ENCODE measurements at places on chromosomes 5 and 9.

- DNase-seq = no peak
- no peak overlapping the region for H3K27ac ChIP-seq
- H3K27me3 ChIP-seq = no peaks in the 10 kb centered on the region
- H3K4me3 ChIP-seq = no peak overlapping the region
- peaks cover 12% of the 10 kb centered on the region for H3K4me1 ChIP-seq
These were observed 15.9 kb upstream of the RUFY1 start for GRCh38 chr5:179534431-179534830.

GRCh38 chr9:14348123-14348372 lies 34.1 kb upstream of the NFIB start:
- H3K27ac ChIP-seq = peak overlapping the region; percentile 59
- no peak for DNase-seq
- no peaks in the 10 kb centered on the region for H3K36me3 ChIP-seq
- H3K4me3 ChIP-seq = peak overlapping the region; percentile 42
- H3K4me1 ChIP-seq = peaks cover 48% of the 10 kb centered on the region

DNA sequence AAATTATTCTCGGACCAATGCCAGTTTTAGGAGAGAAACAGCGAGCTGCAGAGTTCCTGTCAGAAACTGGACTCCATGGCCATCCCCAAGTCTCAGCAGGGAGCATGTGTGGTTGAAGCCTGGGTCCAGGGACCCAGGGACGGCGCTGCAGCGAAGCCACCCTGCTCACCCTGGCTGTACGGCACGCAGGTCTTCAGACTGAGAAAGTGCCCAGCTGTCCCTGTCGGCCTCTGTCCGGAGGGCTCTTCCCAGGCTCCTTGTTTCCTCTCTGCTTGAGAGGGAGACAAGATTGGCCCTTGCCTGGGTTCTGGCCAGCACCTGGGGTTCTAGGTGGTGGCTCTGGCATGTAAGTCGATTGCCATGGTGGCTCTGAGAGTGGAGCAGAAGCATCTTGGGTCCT lies 26.9 kb downstream of the PTGES2 start:
- H3K4me1 ChIP-seq = peaks cover 81% of the 10 kb centered on the region
- peak overlapping the region; percentile 91 for H3K27ac ChIP-seq
- no peaks in the 10 kb centered on the region for H3K27me3 ChIP-seq
- H3K4me3 ChIP-seq = peak overlapping the region; percentile 40

GRCh38 chr9:31807574-31808256 lies 576.7 kb upstream of the ACO1 start:
- H3K36me3 ChIP-seq = no peaks in the 10 kb centered on the region
- no peak for DNase-seq
- H3K27me3 ChIP-seq = no peaks in the 10 kb centered on the region
- H3K4me1 ChIP-seq = no peaks in the 10 kb centered on the region
- no peak overlapping the region for H3K4me3 ChIP-seq

DNA sequence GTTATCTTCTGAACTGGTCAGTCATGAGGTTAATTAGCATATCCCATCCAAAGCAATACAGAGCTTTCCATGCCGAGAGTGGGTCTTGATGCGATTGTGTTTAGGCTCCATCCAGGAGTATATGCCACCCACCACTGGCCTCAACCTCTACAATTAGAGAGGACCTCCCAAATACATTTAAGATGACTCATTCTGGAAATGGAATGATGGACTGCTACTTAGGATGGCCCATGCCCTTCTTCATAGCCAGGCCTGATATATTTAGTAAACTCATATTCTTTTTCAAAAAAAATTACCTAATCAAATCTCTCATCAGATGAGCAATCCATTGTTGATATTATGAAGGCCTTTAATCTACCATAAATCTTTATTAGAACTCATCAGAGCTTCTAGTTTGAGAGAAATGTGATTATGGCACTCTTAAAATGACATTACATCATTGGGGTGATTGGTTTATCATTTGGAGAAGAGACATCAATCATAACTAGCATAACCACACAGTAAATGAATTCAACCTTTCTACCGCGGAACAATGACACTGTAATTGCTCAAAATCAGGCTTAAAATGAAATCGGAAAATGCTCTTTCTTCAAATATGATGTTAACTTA lies 414.2 kb upstream of the WWC1 start:
- no peaks in the 10 kb centered on the region for H3K36me3 ChIP-seq
- no peak overlapping the region for H3K4me3 ChIP-seq

GRCh38 chr9:14097666-14098415 lies 216.1 kb downstream of the NFIB start:
- H3K4me1 ChIP-seq = peaks cover 38% of the 10 kb centered on the region
- no peak overlapping the region for H3K27ac ChIP-seq
- no peaks in the 10 kb centered on the region for H3K36me3 ChIP-seq
- no peak for DNase-seq
- no peak overlapping the region for H3K4me3 ChIP-seq

DNA sequence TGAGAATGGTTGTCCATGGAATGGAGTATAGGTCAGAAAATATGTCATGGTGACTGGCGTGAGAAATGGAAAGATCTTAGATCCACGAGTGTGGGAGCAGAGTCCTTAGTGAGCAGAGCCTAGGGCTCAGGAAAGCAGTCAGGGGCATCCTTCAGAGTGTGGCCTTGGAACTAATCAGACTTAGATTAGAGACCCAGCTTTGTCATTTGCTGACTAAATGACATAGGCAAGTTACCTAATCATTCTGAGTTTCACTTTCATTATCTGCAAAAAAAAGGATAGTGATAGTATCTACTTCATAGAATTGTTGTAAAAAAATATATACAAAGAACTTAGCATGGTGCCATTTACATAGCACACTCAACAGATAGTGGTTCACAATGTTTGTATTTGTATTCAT lies 24.3 kb upstream of the SLIT3 start:
- no peak overlapping the region for H3K27ac ChIP-seq
- no peaks in the 10 kb centered on the region for H3K27me3 ChIP-seq
- H3K4me3 ChIP-seq = no peak overlapping the region
- DNase-seq = no peak
- H3K36me3 ChIP-seq = no peaks in the 10 kb centered on the region

DNA sequence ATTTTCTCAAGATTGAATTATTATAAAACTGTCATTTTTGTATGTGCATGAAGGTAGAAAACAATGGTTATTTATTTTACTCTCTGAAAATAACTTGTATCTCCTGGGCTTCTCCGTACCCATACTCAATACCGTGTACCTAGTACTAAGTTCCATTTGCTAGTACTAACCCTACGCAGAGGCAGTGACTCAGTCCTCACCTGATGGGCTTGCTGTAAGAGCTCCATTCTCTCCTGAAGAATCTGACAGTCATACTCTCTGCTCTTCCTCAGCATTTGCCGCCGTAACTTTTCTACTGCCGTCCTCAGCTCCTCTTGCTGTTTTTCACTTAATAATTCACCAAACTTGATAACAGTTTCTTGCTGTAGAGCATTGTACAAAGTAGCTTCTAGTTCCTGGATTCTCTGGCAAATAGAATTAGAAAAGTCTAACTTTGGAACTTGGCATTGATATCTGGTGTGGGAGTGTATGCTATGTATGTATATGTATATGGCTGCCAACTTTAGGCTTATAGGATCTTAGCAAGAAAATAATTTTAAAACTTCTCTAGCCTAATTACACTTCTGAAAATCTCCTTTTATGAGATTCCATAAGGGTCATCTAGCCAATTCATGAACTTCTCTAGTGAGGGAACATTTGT lies 108.0 kb upstream of the DPYSL3 start:
- no peaks in the 10 kb centered on the region for H3K27me3 ChIP-seq
- H3K36me3 ChIP-seq = no peaks in the 10 kb centered on the region
- H3K27ac ChIP-seq = no peak overlapping the region
- H3K4me1 ChIP-seq = no peaks in the 10 kb centered on the region
- H3K4me3 ChIP-seq = no peak overlapping the region
- DNase-seq = no peak

- H3K27me3 ChIP-seq = no peaks in the 10 kb centered on the region
- no peak overlapping the region for H3K4me3 ChIP-seq
- no peaks in the 10 kb centered on the region for H3K36me3 ChIP-seq
- no peaks in the 10 kb centered on the region for H3K4me1 ChIP-seq
These were observed 491.9 kb upstream of the TUSC1 start for GRCh38 chr9:26170190-26170589.

- no peak overlapping the region for H3K27ac ChIP-seq
- no peak overlapping the region for H3K4me3 ChIP-seq
- no peaks in the 10 kb centered on the region for H3K27me3 ChIP-seq
- no peaks in the 10 kb centered on the region for H3K4me1 ChIP-seq
- peaks cover 15% of the 10 kb centered on the region for H3K36me3 ChIP-seq
These were observed 32.6 kb downstream of the MAPK9 start for GRCh38 chr5:180259260-180259611.

GRCh38 chr5:2767089-2767488 lies 15.6 kb upstream of the IRX2 start:
- DNase-seq = no peak
- no peak overlapping the region for H3K4me3 ChIP-seq
- no peak overlapping the region for H3K27ac ChIP-seq
- no peaks in the 10 kb centered on the region for H3K36me3 ChIP-seq

DNA sequence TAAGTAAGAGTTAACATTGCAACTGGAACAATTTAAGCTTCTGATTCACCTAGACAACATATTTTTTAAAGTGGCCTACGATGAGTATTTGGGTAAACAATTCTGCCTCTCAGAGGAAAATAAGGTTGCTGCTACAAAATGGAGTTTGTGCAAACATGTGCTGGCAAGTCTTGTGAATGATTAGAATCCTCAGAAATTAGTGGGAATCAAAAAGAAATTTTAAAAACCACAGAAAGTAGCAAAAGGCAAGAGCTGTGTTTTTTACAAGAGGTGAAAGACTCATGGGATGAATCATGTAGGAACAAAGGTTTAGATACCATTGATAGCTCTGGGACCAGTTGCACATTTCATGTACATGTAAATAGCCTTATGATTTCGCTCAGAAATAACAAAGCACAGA lies 561.6 kb downstream of the TAF11L14 start:
- H3K27ac ChIP-seq = no peak overlapping the region
- no peaks in the 10 kb centered on the region for H3K36me3 ChIP-seq
- no peaks in the 10 kb centered on the region for H3K27me3 ChIP-seq
- no peak overlapping the region for H3K4me3 ChIP-seq
- DNase-seq = no peak

- no peak overlapping the region for H3K4me3 ChIP-seq
- H3K4me1 ChIP-seq = peaks cover 33% of the 10 kb centered on the region
- H3K36me3 ChIP-seq = no peaks in the 10 kb centered on the region
These were observed 1.4 kb upstream of the LMX1B start for GRCh38 chr9:126612326-126612812.

DNA sequence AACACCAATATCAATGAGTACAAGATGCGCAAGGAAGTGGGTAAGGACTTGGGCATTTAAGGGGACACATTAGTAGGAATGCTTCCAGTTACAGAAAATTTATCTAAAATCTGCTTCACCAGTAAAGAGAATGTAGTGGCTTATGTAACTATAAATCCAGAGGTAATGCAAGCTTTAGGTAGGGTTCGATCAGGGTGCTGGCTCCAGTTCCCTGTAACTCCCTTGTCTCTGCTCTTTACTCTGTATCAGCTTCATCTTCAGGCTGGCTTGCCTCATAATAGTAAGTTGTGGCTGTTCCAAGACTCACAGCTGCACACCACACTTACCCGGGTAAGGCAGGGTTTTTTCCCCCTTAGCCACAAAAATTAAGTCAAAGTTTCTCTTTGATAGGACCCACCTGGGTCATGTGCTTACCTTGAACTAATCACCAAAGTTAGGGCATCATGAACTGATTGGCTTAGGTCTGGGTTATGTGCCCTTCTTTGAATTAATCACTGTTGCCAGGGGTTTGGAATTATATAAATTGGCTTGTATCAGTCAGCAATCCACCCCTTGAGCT lies 35.5 kb downstream of the ARHGEF37 start:
- H3K27ac ChIP-seq = peak overlapping the region; percentile 36
- no peak for DNase-seq
- H3K4me3 ChIP-seq = no peak overlapping the region
- peaks cover 14% of the 10 kb centered on the region for H3K4me1 ChIP-seq
- no peaks in the 10 kb centered on the region for H3K27me3 ChIP-seq
- peaks cover 23% of the 10 kb centered on the region for H3K36me3 ChIP-seq

DNA sequence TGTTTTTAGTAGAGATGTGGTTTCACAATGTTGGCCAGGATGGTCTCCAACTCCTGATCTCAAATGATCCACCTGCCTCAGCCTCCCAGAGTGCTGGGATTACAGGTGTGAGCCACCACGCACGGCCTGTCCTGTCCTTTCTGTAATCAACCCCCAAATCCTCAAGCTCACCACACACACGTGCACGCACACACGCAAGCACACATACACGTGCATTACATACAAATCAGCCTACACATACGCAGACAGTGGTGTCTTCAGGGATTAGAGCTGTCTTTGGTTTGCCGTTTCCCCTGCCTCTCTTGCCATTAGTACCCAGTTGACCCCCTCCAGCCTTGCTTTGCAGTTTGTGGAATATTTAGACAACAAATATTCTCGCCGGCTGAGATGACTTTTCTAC lies 6.5 kb downstream of the GLT6D1 start:
- H3K27me3 ChIP-seq = no peaks in the 10 kb centered on the region
- H3K27ac ChIP-seq = no peak overlapping the region
- no peak for DNase-seq
- H3K36me3 ChIP-seq = no peaks in the 10 kb centered on the region
- H3K4me3 ChIP-seq = no peak overlapping the region

DNA sequence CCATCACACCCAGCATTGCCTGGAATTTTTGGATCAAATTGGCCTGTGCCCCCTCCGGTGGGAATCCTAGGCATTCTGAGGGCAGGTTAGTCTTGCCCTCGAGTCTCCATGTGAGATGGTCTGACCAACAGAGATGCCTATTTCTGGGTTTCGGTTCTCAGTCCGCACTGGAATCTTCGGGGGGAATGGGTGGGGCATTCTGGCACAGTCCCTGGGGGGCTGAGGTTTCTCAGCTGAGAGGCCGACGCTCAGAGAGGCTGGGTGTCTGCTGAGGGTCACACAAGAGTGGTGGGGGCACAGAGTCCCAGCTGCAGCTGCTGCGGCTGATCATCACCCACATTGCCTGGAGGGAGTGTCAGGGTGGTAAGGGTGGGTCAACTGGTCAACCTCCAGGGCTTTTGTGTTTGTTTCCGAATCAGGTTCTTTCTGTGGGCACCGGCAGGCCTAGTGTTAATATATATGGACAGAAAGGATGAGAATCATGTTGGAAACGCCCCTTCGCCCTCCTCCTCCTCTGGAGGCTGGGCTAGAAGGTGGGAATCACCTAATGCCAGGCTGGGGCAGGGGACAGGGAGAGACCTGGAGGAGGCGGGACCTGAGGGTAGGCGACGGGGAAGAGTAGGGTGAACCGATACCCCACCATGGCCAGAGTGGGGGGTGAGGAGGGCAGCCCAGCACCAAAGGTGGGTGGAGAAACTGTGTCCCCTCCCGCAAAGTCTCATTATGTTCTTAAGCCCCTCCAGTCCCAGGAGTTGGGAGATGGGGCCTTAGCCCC lies 149.5 kb upstream of the PHYKPL start:
- H3K27me3 ChIP-seq = no peaks in the 10 kb centered on the region
- H3K36me3 ChIP-seq = no peaks in the 10 kb centered on the region
- no peak overlapping the region for H3K27ac ChIP-seq
- H3K4me3 ChIP-seq = no peak overlapping the region

All from vagina (tissue), 2 donors.